ENCODE measurements at places on chromosomes 7 and 10.

DNA sequence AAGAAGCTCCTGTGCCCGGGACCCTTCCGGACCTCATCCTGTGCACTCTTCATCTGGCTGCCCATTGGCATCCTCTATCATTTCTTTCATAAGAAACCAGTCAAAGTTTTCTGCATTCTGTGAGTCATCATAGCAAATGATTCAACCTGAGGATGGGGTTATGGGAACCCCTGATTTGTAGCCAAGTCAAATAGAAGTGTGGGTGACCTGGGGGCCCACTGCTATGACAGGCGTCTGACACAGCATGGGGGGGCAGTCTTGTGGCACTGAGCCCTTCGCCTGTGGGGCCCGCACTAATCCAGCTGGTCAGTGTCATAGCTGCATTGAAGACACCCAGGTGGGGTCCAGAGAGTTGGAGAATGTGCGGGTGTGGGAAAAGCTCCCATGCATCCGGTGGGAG is 230.4 kb downstream of the USP6NL start:
- no peak for DNase-seq

- DNase-seq = no peak
Measured at GRCh38 chr7:102439963-102440795, 6.8 kb downstream of the ORAI2 start.

DNA sequence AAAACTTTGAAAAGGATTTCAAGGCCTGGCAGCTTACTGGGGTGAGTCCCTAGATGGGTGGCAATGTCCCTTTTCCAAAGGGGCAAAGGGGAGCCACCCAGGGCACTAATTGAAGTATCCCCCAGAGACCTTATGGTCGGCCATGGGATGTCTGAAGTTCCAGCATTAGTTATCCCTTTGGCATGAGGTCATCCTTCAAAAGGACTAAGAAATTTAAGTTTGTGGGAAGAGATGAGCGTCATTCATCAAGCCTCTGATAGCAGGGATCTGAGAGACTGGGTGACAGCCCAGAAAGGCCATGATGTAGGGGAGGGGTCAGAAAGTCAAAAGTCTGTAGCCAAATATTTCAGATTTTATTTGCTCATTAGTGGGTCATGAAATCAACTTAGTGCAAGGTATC is 195.3 kb downstream of the ZNF438 start:
- DNase-seq = no peak

DNA sequence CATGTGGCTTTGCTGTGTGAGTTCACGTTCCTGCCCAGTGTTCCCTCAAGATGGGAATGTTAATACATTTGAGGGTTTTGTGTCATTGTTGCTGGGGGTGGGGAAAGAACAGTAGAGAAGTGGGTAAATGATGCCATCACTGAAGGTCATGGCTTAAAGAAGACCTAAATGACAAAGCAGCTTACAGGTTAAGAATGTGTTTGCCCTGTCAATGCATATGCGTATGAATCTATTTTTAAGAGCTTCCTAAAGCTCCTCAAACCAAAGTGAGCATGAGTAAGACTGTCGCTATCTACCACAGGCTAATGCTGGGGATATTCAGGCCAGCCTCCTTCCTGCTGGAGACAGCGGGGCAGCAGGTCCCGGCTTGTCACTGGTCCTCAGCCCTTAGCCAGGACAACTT is 162.9 kb downstream of the CREB5 start:
- no peak for DNase-seq

DNA sequence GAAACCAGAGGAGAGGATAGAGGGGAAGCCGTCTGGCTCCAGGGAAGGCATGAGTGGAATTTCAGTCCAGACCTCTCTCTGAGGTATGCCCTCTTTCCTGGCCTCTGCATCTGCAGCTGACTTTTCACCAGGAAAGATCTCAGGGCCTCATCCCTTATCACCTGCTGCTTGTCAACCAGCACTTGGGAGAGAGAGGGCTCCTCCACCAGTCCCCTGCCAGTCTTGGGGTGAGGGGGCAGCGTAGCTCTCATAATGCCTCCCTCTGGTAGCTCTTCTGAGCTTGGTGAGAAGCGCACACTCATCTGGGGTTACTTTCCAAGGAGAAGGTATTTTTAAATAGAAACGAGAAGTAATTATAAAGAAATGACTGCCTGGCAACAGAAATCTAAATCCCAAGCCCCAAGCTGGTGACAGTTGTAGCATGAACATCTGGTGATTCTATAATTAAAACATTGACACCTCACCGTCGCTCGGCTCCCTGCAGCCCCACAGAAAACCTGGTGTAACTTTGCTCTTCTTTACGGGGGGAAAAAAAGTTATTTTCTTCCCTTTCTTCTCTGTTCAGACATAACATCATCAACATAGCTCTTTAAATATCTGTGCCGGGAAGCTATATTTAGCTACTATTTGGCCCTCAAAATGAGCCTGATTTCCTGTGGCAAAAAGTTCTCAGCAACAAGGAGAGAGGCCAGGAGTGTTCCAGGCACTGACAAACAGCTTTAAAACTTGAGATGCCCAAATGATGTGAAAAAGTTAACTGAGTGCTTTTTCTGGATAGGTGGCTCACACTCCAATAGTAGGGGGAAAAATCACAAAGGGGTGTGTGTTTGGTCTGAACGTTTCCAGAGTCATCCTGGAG is 26.9 kb downstream of the HIP1 start:
- no peak for DNase-seq

DNA sequence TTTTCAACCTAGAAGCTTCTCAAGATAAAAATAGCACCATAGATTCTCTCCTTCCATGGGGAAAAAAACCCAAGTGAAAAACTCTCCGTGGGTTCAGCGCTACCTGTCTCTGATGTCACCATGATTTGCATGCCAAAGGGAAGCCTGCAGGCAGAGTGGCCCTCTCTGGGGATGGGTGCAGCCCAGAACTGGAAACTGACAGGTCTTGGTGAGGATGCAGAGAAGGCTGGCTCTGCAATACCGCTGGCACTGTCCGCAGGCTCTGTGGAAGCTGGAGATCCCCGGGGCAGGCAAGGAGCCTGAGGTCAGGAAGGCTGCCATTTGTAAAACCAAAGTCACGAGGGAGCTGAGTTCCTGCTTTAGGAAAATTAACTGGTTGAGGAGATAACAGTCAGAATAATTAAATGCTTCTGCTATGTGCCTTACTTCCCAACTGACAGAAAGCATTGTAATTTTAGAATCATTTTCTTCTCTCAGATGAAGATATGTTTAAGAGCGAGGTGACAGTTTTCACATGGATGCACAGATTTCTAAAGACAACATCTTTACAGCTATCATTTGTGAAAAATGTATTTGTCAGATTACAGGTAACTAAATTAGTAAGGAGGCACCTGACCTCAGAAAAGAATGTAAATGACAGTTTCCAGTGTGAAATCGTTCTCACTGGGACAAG is 731.5 kb upstream of the FZD8 start:
- no peak for DNase-seq

DNA sequence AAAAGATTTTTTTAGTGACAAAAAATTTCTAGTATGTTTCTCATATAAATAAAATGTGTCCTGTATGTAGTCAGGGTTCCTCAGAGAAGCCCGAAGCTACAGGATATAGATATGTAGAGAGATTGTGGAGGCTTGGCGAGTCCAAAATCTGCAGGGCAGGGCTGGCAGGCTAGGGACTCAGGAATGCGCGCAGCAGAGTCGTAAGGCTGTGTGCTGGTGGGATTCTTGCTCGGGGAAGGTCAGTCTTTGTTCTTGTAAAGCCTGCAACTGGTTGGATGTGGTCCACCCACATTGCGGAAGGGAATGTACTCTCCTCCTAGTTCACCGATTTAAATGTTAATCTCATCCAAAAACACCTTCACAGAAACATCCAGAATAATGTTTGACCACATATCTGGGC is 30.6 kb downstream of the LHPP start:
- DNase-seq = no peak

- DNase-seq = no peak
Measured at GRCh38 chr7:3862774-3863173, 561.7 kb downstream of the SDK1 start.

DNA sequence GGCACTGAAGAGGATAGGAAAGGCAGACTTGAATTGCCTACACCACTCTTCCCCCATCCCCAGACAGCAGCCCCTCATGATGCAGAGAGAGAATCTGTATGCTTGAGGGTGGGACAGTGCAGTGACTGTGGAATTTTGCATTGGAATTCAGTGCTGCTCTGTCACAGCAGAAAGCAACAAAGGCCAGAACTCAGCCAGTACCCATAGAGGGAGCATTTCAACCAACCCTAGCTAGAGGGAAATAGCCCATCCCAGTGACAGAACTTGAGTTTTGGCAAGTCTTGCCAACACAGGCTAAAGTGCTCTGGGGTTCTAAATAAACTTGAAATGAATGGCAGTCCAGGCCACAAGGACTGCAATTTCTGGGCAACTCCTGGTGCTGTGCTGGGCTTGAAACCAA is 80.4 kb downstream of the TES start:
- no peak for DNase-seq

DNA sequence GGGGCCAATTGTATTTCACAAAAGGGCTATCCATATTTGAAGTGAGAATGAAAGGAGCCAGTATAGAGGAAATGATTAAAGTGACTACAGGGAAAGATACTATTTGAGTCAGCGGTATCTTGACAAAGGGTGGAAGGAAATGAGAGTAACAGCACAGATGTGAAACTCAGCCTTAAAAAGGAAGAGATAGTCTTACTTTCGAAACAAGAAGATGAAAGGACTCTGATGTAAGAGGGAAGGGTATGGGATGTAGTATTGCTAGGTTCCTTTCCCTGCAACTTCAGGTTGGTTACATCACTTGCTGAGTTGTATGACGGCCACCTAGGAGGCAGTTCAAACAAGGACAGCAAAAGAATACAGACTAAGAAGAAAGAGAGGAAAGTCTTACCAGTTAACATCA is 13.7 kb downstream of the CISD1 start:
- no peak for DNase-seq

DNA sequence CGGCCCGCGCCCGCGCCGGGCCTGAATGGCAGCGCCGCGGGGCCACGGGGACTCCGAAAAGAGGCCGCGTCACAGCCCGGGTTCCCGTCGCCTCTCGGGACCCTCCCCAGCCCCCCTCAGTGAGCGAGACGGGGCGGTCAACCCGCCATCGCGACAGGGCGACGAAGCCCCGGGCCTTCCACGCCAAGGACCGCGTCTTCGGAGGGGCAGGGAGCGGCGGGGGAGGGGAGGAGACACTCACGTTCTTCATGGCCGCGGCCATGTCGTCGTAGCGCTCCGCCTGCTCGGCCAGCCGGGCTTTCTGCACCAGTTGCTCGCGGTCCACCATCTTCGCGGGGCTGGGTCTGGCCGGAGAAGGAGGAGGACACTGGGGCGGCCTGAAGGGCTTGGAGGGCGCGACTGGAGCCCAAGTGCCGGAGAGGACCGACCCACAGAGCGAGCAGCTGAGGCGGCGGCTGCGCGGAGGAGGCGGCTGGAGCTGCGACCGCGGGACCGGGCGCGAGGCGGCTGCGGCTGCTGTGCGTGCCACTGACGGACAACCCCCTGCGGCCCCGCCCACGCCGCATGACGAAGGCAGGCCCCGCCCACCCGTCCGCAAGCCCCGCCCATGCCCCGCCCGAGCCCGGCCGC is at the start of gene YWHAG:
YWHAG (minus strand) TSS at position 511 of the 630 bp plus-strand sequence; CDS start at position 328, 183 bp downstream.
- peak; percentile 66 for DNase-seq

DNA sequence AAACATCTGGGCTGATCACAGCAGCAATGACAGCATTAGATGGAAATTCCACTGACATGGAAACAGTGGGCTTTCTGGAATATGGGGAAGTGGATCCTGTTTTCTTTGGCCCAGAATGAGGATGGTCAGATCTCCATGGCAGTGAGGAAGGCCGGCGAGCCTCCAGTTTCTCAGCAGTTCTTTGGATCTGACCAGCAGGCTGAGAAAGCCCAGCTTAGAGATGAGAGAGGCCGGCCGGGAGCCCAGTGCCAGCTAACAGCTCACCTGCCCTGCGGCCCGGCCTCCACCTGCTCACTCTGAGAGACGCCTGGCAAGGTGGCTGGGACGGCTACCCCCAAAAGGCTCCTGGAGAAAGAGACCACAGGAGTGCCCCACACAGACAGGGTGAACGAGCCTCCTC is 24.2 kb downstream of the GPER1 start:
- DNase-seq = no peak

- DNase-seq = no peak
Measured at GRCh38 chr10:70784471-70784870, 706 bp downstream of the TBATA start.

GRCh38 chr7:18457832-18458231 is 37.7 kb upstream of the HDAC9 start:
- DNase-seq = no peak

GRCh38 chr7:157411580-157411979 is 74.8 kb downstream of the DNAJB6 start:
- DNase-seq = no peak

DNA sequence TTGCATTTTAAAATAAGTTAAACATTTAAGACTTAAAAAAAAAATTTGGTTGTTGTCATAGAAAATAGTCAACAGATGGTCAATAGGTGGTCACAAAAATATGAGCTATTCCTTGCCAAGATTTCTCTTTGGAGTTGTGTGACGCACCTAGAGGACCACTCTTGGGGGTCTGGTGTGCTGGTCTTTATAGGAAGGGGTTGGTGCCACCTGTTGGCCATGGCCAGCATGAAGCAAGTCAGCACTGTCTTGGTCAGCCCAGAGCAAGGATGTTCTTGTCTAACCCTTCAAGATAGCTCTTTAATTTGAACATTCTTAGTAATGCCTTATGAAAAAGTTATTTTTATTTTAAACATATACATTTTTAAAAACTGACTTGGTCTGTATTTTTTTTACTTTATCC is 267.9 kb upstream of the CNTNAP2 start:
- DNase-seq = no peak

DNA sequence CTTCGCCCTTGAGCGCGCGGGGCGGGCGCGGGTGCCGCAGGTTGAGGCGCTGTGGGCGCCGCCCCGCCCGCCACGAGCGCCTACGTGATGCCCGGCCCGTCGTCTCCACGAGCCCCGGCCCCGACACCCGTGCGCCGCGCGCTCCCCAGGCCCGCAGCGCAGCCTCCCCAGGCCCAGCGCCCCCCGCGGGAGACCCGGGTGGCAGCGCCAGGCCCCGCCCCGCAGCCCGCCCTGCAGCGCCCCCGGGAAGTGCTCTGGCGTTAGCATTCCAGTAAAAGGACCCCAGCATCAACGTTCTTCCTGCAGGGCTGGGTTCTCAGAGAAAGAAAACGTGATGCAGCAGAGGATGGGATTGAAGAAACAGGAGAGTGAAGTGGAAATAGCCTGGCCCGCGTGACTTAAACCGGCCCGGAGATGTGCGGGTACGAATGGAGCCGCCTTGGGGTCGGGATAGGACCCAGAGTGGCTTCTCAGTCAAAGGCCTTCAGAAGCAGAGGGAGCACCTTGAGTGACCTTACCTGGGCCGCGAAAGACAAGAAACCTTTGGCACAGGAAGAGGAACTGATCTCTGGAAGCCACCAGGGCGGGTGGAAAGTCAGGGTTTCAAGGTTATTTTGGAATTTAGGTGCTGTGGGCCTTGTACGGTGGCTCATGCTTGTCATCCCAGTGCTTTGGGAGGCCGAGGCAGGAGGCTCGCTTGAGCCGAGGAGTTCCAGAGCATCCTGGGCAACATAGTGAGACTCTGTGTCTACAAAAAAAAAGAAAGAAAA is 1.8 kb downstream of the PFKP start:
- no peak for DNase-seq

- no peak for DNase-seq
Measured at GRCh38 chr7:143272871-143273270, 9.6 kb downstream of the GSTK1 start.

All from omental fat pad (tissue), 4 donors.